NAMALWA (cell line): ENCODE measurements at places on chromosomes 16 and 17.

DNA sequence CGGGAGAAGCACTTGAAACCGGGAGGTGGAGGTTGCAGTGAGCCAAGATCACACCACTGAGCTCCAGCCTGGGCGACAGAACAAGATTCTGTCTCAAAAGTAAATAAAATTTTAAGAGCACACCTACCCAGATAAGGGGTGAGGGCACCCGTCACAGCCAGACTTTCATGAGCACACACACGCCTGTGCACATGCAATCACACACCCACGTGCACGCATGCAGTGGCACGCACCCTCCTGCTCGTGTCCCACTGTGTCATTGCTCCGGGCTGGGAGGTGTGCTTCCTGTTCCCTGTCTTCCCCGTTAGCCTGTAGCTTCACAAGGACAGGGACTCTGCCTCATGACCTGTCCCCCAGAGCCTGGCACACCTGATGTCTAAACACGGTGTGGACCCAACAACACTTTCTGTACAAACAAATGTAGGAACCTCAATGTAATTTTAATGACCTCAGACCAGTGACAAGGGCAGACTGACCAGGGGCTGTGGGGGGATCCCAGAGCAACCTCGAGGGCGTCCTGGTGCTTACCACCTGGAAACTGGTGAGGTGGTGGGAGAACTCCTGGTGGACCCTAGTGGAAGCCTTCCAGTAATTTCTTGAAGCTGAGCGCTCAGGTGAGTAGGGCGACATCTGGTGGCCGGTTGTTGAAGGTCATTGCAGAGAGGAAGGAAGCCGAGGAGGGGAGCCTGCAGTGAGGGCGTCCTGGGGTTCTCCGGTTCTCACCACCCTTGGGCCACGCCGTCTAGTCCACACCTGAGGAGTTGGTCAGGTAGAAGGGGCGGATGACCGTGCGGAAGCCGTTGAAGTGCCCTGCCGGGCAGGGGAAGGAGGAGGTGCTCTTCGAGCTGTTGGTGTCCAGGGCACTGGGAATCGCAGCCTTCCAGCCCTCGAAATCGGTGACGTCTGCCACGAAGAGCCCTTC is 8.6 kb downstream of the LGALS3BP start:
- peak; percentile 84 for DNase-seq

- DNase-seq, result no peak
Measured at GRCh38 chr17:46274238-46274637, 20.7 kb upstream of the LRRC37A start.

DNA sequence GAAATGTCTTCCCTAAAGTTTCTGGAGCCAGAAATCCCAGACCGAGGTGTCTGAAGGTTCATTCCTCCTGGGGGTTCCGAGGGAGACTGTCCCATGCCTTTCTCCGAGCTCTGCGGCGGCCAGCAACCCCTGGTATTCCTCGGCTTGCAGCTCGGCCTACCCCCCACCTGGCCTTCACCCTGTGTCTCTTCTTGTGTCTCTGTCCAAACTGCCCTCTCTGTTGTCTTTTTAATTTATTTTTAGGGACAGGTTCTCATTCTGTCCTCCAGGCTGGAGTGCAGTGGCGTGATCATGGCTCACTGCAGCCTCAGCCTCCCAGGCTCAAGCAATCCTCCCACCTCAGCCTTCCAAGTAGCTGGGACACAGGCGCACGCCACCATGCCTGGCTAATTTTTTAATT is 211.7 kb downstream of the SEC14L1 start:
- DNase-seq, result no peak

GRCh38 chr17:18002171-18002570 is 29.5 kb downstream of the DRC3 start:
- no peak for DNase-seq

DNA sequence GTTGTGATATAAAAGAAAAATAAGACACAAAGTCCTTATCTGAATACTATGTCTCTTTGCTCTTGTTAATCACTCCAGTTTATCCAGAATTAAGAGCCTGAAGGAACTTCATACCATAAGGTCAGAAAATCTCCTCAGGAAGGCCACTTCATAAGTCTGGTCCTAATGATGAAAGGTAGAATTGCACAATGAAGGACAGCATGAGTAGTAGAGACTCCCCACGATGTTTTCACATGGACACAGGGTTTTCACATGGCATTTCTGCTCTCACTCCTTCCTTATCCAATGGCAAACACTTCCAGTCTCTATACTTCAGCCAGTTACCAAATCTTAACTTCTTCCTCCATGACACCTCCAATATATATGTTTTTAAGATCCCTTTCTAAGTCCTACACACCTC is 10.2 kb upstream of the C17orf78 start:
- no peak for DNase-seq

GRCh38 chr17:82844796-82845162 is 5.0 kb upstream of the ZNF750 start:
- DNase-seq, result no peak

GRCh38 chr17:29594519-29595090 is 1.7 kb downstream of the ANKRD13B start:
- no peak for DNase-seq

- DNase-seq, result no peak
Measured at GRCh38 chr17:76566988-76567431, 18.6 kb downstream of the ST6GALNAC2 start.

GRCh38 chr16:81349608-81350305 is 35.0 kb downstream of the GAN start:
- no peak for DNase-seq

- no peak for DNase-seq
Measured at GRCh38 chr17:38768417-38768816, 15.9 kb downstream of the PSMB3 start.

DNA sequence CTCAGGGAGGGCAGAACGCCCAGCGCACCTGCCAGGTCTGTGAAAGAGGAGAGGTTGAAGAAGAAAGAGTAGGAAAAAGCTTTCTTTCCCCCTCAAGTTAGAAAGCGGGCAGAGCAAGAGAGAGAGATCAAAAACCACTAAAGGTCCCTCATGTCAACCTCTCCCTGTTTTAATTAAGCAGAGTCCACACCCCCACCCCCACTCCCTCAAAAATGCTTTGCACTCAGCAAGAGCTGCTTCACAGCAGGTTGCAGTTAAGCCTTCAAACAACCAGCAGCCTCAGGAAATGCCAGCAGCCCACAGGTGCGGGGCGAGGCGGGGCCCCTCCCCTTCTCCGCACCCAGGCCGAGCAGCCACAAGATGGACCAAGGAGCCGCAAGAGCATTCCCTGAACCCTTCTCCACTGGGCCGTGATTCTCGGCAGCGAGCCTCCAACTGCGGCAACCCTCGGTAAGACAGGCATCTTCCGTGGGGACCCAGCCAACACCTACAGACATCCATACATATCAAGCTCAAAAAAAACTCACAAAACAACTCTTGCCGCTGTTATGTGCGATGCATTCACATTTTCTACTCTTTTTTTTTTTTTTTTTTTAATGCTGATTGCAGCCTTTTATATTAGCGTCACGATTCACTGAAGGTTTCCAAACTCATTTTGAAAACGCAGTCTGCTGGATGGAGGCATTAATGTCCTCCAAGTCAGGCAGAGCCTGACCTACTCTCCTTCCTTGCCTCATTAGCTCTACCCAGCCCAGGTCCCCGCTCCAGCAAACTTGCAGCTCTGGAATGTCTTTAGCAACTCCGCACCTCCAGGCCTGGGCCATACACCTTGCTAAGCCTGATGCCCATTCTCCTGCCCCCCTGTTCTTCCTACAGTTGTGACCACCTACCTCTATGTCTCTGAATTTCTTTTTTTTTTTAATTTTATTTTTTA is 66.1 kb downstream of the AXIN2 start:
- DNase-seq, result no peak

- DNase-seq, result no peak
Measured at GRCh38 chr17:57911834-57912673, 43.2 kb downstream of the CUEDC1 start.

DNA sequence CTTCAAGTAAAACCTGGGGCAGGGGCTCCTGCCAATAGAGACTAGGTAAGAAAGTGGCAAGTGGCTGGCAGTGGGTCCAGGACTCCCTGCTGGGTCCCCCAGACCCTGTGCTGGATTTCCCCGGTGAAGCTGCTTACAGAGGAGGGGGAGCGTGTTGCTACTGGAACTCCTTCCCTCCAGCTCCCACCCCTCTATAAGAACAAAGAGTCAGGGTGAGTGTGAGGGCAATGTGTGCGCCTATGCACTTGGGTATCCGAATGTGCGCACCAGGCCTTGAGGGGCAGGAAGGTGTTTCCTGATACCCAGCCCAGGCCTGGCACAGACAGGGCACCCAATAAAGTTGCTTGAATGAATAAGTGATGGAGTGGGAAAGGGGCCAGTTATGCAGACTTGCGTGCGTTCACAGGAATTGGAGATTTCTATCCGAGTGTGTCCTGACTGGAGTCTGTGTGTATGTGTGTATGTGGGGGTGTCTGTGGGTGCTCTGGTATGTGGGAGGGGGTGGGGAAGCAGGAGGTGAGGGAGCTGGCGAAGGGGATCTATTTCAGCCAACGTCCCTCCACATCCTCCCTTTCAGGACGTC is 11.7 kb downstream of the NEUROD2 start:
- no peak for DNase-seq

GRCh38 chr16:65782611-65783600 is 583.6 kb upstream of the CDH5 start:
- DNase-seq, result no peak

DNA sequence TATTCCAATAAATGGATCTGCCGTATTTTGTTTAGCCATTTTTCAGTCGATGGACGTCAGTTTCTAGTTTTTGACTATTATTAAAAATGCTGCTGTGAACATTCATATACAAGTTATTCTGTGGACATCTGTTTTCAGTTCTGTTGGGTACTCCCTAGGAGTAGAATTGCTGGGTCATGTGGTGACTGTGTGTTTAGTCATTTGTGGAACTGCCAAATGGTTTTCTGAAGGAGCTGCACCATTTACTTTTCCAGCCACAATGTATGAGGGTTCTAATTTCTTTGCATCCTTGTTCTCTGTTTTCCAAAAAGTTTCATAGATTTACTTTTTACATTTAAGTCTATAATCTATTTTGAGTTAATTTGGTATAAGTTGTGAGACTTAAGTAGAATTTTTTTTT is 29.5 kb downstream of the CYLD start:
- no peak for DNase-seq

DNA sequence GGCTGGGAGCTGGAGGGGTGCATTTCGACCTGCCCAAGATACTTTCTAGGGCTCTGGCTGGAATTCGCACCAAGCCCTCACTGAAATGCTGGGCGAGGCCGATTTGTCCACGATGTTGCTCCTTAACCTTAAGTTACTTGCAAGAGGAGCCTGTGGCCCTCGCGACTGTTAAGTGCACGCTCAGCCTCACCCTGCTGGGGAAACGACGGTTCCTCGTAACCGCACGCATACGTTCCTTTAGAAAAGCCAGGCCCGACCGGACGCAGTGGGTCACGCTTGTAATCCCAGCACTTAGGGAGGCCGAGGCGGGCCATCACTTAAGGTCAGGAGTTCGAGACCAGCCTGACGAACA is 607 bp upstream of the NCOR1 start:
- peak; percentile 53 for DNase-seq

DNA sequence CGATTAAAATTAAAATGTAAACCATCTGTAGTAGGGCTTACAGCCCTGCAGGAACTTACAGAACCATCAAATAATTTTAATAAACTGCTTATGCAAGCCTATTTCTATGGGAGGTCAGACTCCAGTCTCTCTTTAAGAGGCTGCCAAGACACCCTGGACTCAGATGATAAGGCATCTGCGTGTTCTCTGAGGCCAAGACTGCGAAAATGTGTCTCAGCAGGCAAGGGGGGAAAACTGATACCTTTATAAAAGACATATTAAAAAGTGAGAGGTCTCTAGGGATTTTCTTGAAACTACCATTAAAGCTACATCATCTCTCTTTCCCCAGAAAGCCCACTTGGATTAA is 32.2 kb downstream of the MPHOSPH6 start:
- DNase-seq, result no peak

GRCh38 chr16:48450367-48450766 is 65.2 kb upstream of the SIAH1 start:
- DNase-seq, result no peak

GRCh38 chr17:27546624-27547300 is 84.2 kb upstream of the LGALS9 start:
- no peak for DNase-seq

- DNase-seq, result no peak
Measured at GRCh38 chr16:84949772-84950436, 61.4 kb downstream of the ZDHHC7 start.

GRCh38 chr16:68035227-68035626 is 12.1 kb downstream of the DUS2 start:
- no peak for DNase-seq

DNA sequence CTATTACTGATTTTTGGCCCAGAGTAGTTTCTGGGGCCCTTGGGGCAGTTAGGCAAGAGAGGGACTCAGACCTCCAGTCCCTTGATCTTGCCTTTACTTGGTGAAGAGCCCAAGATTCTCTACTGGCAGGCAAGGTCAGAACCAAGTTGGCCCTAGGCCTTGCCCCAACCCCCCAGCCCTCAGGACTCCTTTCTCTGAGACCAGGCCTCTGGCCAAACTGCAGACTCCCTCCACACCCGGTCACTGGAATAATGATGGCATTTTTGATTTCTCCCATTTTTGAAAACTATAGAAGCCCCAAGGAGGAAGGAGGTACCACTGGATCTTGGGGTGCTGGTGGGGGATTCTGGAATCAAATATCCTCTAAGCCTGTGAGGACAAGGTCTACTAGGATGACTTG is 18.0 kb upstream of the HOXB9 start:
- DNase-seq, result no peak

DNA sequence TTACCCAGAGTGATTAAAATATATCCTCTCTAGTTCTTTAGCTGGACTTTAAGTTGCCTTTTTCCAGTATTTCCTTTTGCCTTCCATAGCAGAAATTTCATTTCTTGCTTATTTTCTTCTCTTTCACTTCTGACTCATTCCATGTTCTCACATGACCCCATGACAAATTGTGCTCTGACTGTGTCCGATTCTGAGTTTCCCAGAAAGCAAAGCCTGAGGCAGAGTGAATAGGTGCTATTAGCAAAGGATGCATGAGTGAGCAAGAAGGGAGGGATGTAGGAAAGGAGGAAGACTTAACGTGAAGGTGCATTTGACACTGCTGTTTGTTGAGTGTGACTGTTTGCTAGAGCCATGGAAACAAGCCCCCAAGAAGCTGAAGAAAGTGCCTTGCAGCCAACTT is 82.6 kb upstream of the CNTNAP4 start:
- no peak for DNase-seq

GRCh38 chr17:18999911-19000310 is 4.7 kb downstream of the FAM83G start:
- no peak for DNase-seq

- peak; percentile 59 for DNase-seq
Measured at GRCh38 chr17:2814481-2815341, 18.5 kb downstream of the RAP1GAP2 start.

DNA sequence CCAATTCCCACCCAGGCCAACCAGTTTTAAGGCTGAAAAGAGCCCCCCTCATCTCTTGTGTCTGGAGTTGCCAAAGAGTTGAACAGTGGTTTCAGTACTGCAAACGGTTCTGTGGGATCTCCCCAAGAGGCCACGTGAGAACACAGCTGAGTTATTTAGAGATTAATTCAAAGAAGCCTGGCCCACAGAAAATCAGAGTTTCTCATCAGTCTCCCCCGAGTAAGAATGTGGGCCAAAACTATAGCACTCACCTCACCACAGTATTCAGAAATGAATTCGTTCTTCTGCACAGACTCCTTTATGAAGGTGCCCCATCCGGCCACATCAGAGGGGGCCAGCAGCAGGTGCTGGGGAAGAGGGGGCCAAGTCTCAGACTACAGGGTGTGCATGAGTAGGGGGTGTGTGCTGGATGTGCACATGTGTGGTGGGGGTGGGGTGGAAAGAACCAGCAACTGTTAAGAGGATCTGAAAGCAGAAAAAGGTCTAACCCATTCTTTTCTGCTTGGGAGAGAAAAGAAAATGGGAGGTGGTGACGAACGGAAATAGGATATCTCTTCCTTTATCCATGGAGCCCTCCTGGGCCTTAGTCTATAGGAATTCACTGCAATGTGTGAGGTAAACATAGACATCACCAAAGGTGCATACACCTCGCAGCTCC is 22.6 kb downstream of the CNTNAP1 start:
- peak; percentile 30 for DNase-seq
